Stimulated activated CD4-positive, alpha-beta T cell treated with anti-CD3 and anti-CD28 coated beads, Interleukin-4, amount 100 ng/mL, for 24 hours (primary cell): ENCODE measurements at places on chromosomes 4 and X.

GRCh38 chrX:25083661-25084060 lies 67.9 kb upstream of the ARX start:
- DNase-seq, result no peak

DNA sequence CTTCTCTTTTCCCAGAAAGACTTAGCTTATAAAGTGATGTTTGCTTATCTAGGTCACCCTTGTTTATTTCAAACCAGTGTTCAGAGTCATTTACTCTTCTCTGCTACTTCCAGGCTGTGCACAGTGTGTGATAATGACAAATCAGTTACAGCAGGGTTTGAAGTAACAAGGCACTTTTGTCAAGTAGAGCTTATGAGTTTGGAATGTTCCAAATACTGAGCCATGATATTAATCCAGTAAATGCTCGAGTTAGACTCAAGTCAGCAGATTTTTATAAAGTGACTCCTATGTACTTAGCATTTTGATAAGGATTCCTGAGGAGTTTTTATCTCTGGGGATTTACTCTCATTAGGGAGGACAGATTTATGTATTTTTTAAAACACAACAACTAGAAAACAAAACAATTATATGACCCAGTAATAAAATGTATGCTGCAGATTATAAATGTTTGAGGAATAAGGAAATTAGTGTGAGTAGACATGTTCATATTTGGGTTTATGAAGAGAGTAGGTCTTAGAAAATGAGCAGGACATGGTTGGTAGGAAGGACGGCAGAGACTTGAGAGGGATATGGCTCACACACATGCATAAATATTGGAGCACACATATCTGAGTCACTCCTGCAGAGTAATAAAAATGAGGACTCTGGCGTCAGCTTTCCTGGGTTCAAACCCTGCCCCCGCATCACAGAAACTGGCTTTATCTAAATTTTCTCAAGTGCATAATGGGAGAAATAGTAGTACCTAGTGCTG lies 271.2 kb downstream of the FBXO8 start:
- no peak for DNase-seq

- no peak for DNase-seq
These were observed 104.0 kb downstream of the TEX13A start for GRCh38 chrX:105116486-105116885.

- no peak for DNase-seq
These were observed 22.4 kb upstream of the UGT2B4 start for GRCh38 chr4:69518102-69518501.

DNA sequence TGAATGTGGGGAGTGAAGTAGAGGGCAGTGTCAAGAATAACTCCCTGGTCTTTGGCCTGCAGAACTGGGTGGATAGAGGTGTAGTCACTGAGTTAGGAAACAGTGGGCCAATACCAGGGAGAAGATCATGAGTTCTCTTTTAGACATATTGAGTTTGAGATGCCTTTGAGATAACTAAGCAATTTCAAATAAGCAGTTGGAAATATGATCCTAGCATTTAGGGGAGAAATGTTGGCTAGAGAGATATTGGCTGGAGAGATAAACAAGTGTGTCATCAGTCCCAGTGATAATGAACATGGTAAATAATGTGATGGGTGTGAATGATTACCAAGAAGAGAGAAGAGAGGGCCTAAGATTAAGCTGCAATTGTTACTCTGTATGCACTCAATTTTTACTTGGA lies 95.3 kb upstream of the HPRT1 start:
- no peak for DNase-seq

GRCh38 chr4:134328741-134329140 lies 127.2 kb upstream of the PABPC4L start:
- DNase-seq, result no peak

GRCh38 chr4:178316211-178316610 lies 874.0 kb upstream of the AGA start:
- DNase-seq, result no peak

GRCh38 chr4:167715176-167715575 lies 377.2 kb upstream of the ANXA10 start:
- no peak for DNase-seq

DNA sequence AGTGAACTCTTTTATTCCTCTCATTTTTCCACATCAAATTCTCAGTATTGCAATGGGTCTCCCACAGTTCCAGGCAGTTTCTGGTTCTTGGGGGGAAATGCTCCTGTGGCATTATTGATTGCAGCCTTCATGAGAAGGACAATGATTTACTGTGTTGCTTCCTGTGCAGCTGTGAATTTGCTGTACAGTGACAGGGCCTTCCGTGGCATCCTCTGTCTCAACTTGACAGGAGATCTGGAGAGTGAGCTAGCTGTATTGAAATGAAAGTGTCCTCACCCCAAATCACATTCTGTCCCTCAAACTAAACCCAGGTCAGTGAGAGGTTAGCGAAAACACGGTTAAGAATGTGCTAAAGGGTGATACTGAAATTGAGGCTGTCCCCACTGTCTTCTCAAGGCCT lies 77.1 kb upstream of the ATOH1 start:
- DNase-seq, result no peak

DNA sequence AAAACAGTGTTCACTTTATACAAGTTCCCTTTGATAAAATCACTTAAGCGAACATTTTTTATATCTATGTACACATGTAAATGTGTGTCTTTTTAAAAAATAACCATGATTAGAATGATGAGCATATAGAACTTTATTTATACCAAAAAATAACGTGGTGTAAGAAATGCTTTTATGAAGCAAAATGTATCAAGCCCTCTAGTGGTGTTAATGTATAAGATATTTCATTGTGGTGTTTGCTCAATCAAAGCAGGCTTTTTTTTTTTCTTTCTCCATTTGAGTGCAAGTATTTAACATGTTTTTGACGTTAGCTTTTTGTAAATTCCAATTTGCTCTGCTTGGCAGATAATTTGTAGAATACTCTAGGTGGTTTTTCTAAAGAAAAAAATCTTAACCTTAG lies 2092.4 kb upstream of the TENM3 start:
- DNase-seq, result no peak

GRCh38 chr4:36320117-36320896 lies 38.9 kb downstream of the DTHD1 start:
- DNase-seq, result no peak
